ENCODE measurements at places on chromosomes 5 and 9.

GRCh38 chr5:154284433-154284832, 93.9 kb downstream of the GALNT10 start:
- no peak for DNase-seq

GRCh38 chr5:137611011-137611580, 112.0 kb upstream of the SPOCK1 start:
- no peak for DNase-seq

GRCh38 chr5:106307265-106307664, 1363.5 kb downstream of the EFNA5 start:
- DNase-seq = no peak

DNA sequence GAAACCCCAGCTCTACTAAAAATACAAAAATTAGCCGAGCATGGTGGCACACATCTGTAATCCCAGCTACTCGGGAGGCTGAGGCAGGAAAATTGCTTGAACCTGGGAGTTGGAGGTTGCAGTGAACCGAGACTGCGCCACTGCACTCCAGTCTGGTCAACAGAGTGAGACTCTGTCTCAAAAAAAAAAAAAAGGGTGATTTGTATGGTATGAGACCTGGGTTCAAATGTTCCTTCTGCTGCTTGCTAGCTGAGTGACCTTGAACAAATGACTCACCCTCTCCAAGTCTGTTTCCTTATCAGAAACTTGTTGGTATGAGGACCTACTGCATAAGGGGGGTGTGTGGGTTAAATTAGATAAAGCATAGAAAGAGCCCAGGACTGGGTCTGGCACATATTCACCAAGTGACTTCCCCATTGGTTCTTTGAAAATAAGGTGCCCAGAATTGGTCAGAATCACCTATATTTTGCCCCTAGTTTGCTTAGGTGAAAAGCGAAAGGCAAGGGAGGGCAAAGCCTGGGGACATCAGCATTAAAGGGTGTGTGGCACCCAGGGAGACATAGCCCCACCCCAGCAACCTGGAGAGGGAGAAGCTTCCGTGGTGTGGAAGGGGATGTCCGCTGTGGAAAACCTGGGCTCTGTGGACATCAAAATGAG, 9.9 kb downstream of the SLC25A25 start:
- DNase-seq = no peak

- DNase-seq = peak; percentile 25
Measured at GRCh38 chr9:117936185-117937130, 232.3 kb downstream of the TLR4 start.

DNA sequence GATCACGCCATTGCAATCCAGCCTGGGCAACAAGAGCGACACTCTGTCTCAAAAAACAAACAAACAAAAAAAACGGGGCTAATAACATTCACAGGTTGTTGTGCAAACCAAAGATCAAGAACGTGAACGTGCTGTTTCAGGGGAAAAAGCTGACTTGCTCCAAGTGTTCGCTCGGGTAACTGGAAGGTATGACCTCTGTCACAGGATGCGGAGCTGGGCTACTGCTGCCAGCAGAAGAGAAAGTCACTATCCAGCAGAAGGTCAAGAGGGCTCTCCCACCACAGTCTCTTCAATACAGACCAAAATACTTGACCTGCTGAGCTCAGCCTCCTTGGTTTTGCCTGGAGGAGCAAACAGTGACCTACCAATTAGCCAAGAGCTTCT, 59.7 kb downstream of the ABCA1 start:
- no peak for DNase-seq

GRCh38 chr9:93305497-93306020, 121.6 kb downstream of the WNK2 start:
- DNase-seq = no peak

DNA sequence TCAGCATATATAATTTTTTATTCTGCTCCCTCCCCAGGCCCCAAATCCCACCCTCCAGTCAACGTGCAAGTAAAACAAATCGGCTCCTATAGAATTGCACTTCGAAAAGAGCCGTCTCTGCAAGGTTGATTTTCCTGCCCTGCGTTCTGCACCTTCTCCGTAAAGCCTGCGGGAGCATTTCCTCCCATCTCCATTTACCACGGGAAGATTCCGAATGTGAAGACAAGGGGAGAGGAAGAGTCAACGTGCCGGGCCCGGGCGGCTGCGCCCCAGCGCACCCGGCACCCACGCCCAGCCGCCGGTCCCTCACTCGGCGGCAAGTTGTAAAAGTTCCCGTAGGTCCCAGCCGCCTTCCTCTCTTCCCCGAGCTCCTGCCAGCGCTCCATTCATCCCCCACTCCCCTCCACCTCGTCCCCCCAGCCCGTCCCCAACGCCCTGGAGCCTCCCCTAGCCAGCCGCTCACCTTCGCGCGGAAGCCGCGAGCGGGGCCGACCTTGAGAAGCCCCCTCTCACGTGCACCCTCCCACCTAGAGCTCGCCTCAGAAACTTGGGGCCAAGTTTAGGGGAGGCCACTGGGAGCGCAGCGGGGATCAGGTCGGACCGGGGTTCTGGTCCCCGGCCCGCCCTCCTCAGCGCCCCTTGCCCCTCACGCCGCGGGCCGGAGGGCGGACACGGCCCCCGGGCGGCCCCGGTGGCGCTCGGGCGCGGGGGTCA, 431 bp downstream of the BNC2 start:
- DNase-seq = no peak

GRCh38 chr5:139494832-139495231, 12.3 kb upstream of the STING1 start:
- DNase-seq = no peak

DNA sequence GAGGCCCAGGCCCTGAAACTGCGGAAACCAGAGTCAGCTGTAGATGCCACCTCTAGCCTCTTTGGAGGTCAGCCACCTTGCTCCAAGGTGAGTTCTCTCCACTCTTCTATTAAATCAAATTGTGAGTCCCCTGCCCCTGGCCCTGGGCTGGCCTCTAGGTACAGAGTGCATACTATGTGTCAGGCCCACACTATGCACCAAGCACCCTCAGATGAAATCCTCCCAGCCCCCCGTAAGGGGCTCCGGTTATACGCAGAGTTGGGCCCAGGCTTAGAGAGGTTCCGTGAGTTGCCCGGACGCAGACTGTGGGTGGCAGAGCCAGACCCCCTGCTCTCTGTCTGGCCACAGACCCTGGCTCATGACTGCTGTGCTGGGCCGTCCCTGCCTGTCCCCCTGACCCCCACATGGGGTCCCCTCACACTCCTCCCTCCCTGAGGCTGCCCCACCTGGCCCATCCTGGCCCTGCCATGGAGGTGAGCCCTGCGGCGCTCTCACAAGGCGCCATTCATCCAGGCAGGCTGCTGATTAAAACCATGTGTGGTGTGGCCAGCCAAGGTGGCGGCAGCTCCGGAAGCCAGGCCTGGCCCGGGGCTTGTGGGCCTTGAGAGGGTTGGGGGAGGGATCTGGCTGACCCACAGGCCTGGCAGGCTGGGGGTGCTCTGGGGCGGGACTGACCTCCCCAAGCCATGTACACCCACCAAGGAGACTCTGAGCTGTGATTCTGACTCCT, 65.5 kb upstream of the SYNPO start:
- DNase-seq = no peak

- DNase-seq = no peak
Measured at GRCh38 chr9:2574203-2574602, 47.4 kb upstream of the VLDLR start.

DNA sequence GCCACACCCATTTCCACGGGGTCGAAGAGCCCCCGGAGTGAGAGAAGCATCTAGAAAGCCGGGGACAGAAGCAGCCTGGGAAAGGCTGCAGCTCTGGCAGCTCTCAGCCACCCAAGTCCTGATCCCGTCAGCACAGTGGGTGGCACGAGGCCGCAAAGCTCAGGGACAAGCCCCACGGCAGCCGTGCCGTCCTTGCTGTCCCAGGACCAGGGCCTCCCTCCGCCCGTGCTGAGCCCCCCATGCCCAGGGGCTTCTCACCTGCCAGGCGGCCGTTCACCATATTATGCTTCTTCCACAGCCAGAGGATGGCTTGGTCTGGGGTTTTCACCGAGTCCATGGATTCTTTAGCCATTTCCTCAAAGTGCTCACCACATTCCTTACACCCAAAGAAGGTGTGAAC, 6.1 kb upstream of the LHX3 start:
- no peak for DNase-seq

- DNase-seq = peak; percentile 34
Measured at GRCh38 chr9:9612270-9612669, 1000.5 kb downstream of the PTPRD start.

DNA sequence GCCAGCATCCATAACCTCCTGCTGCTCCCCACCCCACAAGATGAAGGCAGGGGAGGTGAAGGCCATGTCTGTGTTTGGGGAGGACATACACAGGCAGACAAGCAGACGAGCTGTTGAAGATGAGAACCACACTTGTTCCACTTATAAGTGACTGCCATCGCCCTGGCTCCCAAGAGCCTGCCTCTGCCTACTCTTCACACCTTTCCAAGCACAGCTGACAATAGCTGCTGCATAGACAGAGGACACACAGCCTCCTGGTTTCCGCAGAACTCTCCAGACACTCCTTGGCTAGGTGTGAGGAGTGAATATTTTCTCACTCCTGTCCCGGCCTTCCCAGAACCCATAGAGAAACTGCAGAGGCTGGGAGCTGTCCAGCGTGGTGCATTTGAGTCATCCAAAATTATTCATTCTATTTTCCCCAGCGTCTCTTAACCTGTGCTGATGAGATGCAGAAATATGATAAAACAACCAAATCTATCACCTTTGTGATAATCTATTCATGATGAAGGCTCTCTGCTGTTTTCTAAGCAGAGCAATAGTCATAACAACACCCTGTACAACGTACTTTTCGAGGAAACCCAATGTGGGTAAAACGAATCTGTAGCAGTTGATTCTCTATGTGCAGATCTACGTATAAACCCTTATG, 24.7 kb downstream of the KLF9 start:
- DNase-seq = no peak

- no peak for DNase-seq
Measured at GRCh38 chr5:102765350-102765749, 10.2 kb downstream of the PAM start.

GRCh38 chr9:16267281-16268066, 603.0 kb downstream of the BNC2 start:
- DNase-seq = no peak

GRCh38 chr5:30103452-30104202, 1089.9 kb upstream of the CDH6 start:
- no peak for DNase-seq

DNA sequence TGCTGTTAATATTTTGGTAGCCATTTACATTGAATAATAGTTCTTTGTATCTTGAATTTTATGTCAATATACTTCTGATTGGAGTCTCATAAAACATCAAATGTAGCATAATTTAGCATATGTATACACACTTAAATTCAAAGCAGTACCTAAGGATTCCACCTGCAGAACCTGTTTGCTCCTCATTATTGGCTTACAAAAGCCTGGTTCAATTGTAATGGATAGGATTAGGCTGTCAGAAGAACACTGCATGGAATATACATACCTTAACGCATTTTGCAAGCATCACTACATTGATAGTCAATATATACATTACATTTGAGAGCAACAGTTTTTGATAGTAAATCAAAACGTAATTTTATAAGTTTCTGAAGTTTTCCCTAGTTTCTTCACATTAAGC, 711.3 kb upstream of the COX7C start:
- DNase-seq = no peak

GRCh38 chr5:112779531-112779930, 41.8 kb downstream of the APC start:
- no peak for DNase-seq
